Fibroblast of skin of abdomen (primary cell): ENCODE measurements at places on chromosomes 6 and 20.

- DNase-seq = no peak
Measured at GRCh38 chr20:60453388-60454246, 495.4 kb downstream of the CDH26 start.

- DNase-seq = peak; percentile 13
Measured at GRCh38 chr6:110331816-110332215, 26.3 kb downstream of the METTL24 start.

GRCh38 chr6:4270001-4270400 is 134.6 kb upstream of the ECI2 start:
- no peak for DNase-seq

DNA sequence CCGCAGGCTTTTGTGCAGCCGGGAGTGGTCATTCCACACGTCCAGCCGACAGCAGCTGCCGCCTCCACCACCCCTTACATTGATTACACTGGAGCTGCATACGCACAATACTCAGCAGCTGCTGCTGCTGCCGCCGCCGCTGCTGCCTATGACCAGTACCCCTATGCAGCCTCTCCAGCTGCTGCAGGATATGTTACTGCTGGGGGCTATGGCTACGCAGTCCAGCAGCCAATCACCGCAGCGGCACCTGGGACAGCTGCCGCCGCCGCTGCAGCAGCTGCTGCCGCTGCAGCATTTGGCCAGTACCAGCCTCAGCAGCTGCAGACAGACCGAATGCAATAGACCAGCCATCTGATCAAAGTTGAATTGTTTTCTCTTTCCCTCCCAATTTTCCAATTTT is 10.6 kb downstream of the RBM24 start:
- DNase-seq = no peak

- no peak for DNase-seq
Measured at GRCh38 chr6:106124437-106125430, 38.6 kb downstream of the PRDM1 start.

- no peak for DNase-seq
Measured at GRCh38 chr6:148614602-148615001, 132.2 kb upstream of the UST start.

DNA sequence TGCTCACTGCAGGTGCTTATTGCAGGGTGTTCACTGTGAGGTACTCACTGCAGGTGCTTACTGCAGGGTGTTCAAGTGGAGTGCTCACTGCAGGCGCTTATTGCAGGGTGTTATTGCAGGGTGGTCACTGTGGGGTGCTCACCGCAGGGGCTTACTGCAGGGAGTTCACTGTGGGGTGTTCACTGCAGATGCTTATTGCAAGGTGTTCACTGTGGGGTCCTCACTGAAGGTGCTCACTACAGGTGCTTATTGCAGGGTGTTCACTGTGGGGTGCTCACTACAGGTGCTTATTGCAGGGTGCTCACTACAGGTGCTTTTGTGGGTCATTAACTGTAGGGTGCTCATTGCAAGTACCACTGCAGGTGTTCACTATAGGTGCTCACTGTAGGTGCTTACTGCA is 20.2 kb downstream of the APMAP start:
- DNase-seq = no peak

DNA sequence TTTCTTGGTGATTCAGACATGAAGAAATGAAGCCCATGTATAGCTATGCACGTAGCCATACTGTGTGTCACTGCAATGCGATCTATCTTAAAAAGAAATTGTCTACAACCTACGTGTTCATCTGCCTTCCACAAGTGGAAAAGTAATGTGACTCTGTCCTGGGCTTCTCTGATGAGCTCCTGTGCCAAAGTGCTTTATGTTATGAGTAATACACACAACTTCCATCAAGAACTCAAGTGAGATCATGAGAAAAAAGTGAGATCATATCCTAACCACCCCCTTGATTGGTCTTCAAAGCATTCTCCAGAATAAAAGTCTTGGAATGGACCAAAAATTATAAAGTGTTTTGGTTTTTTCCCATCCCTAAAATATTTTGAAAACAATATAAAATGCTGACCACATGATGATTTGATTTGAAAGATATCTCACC is 114.3 kb downstream of the DST start:
- DNase-seq = peak; percentile 94

DNA sequence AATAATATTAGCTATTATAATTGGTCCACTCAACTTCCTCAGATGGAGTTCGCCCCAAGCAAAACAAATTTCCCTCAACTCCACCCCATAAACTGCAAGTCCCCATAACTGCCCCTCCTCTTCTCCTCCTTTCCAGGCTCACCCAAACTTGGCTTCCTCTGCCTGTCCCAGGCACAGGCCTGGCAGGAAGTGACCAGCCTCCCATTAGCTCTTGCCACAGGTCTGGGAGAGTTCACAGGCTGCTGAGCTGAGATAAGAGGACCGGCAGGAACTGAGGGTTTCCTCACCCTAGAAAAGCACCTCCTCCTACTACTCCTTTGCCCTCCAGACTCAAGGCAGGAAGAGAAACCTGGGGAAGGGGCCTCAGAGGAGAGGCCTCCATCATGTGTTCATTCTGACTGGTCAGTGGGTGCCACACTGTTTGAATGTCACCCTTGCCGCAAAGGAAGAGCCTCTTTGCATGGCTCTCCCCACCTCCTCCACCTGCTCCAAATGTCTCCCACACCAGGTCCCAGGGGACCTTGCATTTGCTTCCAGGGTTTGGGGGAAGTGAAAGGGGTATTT is 24.5 kb upstream of the SMIM29 start:
- DNase-seq = no peak

GRCh38 chr6:155408231-155408630 is 47.4 kb downstream of the NOX3 start:
- no peak for DNase-seq

DNA sequence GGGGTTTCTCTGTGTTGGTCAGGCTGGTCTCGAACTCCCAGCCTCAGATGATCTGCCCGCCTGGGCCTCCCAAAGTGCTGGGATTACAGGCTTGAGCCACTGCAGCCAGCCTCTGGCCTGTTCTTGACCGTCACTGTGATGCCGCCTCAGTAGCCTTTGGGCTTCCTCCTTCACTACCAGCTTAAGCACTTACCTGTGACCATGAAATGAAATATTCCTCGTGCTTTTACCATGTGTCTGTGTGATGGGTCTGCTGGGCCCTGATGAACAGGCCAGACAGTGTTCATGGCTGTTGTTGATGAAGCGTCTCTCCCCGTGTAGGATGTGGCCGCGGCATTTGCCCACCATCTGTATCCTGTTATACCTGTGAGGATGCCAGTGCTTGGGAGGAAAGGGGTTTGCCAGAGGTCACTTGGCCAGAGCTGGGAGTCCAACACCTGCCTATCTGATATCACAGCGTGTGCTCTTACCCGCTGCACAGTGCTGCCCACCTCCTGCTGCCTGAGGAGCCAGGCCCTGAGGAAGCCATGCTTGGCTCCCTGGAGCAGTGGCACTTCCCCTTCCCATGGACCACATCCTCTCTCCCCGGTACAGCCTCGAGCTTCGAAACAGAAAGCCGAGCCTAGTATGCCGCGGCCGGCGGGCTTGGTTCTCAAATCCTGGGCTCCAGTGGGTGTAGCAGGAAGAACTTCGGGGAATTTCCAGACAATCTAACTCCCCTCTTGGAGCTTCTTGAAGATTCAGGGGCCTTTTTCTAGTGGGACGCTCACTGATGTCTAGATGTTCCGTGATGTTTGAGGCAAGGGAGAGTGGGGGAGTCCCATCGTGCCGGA is 167.9 kb downstream of the ZDHHC14 start:
- DNase-seq = no peak

DNA sequence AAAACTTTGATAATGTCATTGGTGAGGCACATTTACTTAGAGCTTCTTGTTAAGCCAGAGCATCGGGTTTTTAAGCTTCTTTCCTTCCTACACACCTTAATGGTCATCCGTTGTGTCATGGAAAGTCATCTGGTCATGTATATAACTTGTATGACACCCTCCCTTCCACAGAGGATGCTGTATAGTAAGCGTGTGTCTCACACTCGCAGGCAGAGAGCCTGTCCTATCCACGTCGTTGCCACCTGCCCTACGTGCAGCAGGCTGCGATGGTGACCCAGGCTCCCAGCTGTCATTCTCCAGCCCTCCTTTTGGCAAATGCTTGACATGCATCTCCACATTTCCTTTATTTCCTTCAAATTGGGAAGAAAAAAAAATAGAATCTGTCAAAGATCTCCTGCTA is 85.6 kb downstream of the MYB start:
- DNase-seq = no peak

- DNase-seq = no peak
Measured at GRCh38 chr20:24679448-24680047, 210.1 kb downstream of the SYNDIG1 start.

DNA sequence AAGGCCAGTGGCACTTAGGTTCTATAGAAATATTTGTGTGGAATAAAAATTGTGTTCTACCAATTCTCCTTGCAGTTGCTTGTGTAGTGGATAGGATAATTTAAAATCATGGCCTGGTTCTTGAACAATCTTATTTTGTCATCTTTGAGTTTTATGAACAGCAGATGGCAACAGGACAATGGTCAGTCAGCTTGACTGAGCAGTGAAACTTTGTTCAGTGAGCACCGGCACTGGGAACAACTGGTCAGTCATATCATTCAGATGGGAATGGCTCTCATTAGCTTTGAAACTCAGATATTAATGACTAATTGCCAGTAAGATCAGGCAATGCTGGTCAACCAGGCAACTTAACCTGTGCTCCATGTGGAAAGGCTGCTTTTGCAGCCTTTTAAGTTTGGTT is 129.2 kb downstream of the BCKDHB start:
- no peak for DNase-seq

- no peak for DNase-seq
Measured at GRCh38 chr20:45998337-45998736, 10.4 kb upstream of the MMP9 start.

- peak; percentile 33 for DNase-seq
Measured at GRCh38 chr20:35551503-35551902, 9.6 kb downstream of the ERGIC3 start.

DNA sequence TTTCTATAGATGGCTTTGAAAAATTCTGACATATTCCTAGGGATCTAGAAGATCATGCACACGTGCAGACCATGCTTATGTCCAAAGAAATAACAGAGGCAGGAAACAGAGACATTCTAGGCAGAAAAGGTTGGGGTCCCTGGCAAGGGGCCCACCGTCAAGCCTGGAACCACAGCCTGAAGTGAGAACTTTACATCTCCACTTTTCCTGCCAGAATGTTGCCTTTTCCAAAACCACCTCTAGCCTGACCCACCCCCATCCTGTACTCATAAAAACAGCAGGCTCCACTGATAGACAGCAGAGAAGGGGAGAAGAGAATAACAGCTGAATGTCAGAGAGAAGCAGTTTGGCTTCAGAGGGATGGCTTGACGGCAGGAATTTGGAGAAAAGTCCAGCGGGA is 257.3 kb upstream of the NT5E start:
- no peak for DNase-seq

GRCh38 chr6:75205776-75206575 is at the start of gene COL12A1:
COL12A1 (minus strand) TSS chr6:75206053; CDS start chr6:75202792, 3,261 bp downstream.
- peak; percentile 100 for DNase-seq

GRCh38 chr6:167405778-167406532 is 81.1 kb downstream of the TTLL2 start:
- no peak for DNase-seq

GRCh38 chr6:43492673-43493072 is 15.3 kb downstream of the TJAP1 start:
- peak; percentile 12 for DNase-seq

- peak; percentile 38 for DNase-seq
Measured at GRCh38 chr6:55617272-55617671, 38.3 kb upstream of the HMGCLL1 start.

GRCh38 chr6:31736768-31737314 is 511 bp upstream of the CLIC1 start:
- no peak for DNase-seq

- DNase-seq = no peak
Measured at GRCh38 chr20:41573955-41574354, 44.2 kb downstream of the CHD6 start.

DNA sequence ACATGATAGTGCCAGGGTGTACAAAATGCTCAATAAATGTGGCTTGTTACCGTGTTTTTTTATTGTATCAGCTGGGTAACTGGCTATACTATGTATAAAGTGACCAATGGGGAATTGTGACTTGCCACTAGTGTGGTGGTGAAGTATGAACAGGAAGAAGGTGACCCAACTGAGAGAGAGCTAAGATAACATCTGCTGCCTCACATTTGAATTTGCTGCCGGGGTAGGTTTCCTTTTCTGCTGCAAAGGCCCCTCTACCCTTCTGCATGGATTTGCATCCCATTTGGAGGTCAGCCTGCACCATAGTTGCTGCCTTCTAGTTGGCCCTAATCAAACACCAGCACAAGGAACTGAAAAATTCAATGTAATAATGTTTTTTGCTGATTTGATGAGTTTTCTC is 24.1 kb downstream of the IL17A start:
- no peak for DNase-seq

GRCh38 chr6:129448965-129449364 is 261.0 kb downstream of the ARHGAP18 start:
- no peak for DNase-seq

DNA sequence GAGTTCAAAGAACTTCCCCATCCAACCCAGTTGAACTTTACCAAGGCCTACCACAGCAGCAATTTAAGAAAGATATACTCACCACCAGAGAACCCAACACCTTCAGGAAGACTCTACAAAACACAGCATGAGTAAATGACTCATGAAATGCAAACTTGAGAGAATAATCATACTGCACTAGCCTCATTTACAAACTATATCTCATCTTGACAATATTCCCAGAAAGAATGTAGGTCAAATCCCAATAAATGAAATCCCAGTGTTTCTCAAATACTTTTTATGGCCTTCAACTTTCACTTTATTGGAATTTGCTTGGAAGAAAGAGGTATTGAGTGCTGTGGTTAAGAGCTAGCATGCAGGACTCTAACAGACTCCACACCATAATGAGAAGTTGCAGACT is 60.0 kb downstream of the FYN start:
- DNase-seq = peak; percentile 86

DNA sequence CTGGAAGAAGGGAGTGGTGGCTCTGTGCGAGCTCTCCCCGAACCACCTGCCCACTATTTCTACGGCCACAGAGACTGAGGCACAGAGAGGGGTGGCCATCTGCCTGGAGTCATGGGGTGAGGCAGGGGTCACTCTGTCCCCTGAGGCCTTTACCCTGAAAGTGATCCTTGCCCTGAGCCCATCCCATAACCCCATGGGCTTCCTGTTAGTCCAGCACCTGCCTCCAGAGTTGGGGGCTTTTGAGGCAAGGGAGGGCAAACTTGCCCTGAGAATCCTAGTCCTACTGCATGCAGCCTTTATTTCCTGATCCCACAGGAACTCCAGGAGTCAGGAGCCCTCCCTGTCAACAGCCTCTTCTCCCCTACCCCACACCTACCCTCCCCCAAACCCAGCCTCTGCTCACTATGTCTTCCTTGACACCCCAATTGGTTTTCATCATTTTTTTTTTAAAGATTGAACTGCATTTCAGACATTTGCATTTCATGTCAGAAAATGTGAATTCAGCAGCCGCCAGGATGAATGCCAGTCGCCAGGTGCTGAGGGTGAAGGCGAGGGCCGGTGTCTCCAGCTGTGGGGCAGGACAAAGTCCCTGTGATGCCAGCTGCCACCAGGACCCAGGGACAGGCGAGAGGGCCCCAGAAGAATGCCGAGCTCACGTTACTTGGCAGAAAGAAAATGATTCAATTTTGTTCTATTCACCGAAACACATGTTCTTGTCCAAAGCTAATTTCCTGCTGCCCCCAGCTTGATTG is 47.6 kb upstream of the NNAT start:
- no peak for DNase-seq

- DNase-seq = no peak
Measured at GRCh38 chr6:24933266-24933665, 2.5 kb downstream of the RIPOR2 start.

GRCh38 chr6:39493174-39493573 is 170.7 kb upstream of the KCNK16 start:
- DNase-seq = peak; percentile 87
